Sciatic nerve (tissue), 2 donors: ENCODE measurements at places on chromosomes 7 and 10. TPM values are rescaled to one million over a fixed set of nuclear protein-coding genes. Genes with fewer than 3 reads are reported as not detected.
A peak's percentile ranks its signal among the peaks of the same experiment; 100 is the strongest.

Gene ZWINT
- 1.6 TPM for total RNA-seq

Gene TSPAN33
- total RNA-seq: 11.8 TPM

Gene HOGA1
- total RNA-seq: 4.1 TPM

Gene ELMO1
- 151 TPM for total RNA-seq

Gene PVRIG
- total RNA-seq: 1.2 TPM

Gene TWIST1
- total RNA-seq: 14.7 TPM

GRCh38 chr10:17673471-17674061 lies 29.6 kb downstream of the STAM start:
- DNase-seq: no peak

DNA sequence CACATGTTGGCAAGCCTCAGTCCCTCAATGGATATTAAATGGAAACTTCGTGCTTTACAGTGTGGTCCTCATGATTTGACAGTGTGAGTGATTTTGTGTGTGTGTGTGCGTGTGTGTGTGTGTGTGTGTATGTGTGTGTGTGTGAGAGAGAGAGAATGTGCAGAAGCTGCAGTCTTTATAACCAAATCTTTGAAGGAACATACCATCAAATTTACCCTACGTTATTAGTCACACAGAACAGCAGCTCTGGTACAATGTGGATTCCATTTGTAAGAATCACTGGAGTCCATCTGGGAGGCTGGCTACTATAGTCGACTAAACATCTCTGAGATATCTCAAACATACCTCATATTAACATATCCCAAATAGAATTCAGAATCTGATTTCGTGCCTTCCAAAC lies 928.0 kb upstream of the POT1 start:
- no peak for DNase-seq

DNA sequence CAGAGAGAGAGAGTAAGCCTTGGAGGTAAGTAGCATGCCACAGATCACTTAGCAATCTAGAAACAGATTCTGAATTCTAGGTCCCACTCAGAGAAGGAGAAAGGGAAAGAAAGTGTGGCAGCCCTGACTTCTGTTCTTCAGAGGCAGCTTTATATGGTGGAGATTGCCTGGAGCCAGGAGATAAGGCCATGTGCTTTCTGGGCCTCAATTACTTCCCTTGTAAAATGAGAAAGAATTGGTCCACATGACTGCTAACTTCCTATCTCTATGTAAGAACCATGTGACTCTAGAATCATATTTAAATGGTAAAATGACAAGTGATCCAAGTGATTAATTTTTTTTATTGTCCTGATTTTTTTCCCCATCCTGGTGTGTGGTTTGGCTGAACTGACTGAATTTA lies 64.1 kb downstream of the HHEX start:
- DNase-seq: no peak

DNA sequence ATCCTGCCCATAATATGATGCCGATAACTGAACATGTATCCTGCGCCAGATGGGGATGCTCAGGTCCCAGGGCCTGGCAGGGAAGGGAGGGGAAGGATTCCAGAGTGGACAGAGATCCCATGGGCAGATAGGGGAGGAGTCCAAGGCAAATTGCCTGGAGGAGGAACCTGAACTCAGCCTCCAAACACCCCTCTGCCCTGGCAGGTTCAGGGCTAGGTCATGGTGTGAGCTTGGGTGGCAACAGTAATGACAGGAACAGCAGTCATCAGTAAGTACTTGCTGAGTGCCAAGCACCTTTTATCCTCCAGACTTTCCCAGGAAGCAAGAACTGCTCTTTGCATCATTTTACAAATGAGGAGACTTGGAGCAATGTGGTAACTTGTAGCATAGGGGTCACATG lies 3.8 kb upstream of the PALD1 start:
- no peak for DNase-seq

DNA sequence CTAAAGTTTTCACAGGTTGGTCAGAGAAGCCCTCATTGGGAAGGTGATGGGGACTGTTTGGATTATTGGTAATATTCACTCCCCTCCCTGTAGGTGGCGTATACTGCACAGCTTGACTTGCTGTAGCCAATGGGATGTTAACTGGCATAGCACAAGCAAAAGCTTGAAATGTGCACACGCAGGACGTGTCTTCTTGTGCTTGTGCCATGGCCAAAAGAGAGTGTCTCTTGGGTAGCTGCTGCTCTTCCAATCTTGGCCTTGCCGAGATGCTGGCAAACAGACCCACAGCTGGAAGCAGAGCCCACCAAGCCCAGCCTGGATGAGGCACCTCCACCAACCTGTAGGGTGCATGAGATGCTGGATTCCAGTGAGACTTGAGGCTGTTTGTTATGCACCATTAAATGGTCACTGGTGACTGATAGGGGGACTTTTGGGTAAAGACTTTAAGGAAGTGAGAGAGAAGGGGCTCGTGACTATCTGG lies 266.0 kb downstream of the GRID1 start:
- no peak for DNase-seq

- no peak for DNase-seq
These were observed 151.5 kb downstream of the KIF20B start for GRCh38 chr10:89852872-89853271.

DNA sequence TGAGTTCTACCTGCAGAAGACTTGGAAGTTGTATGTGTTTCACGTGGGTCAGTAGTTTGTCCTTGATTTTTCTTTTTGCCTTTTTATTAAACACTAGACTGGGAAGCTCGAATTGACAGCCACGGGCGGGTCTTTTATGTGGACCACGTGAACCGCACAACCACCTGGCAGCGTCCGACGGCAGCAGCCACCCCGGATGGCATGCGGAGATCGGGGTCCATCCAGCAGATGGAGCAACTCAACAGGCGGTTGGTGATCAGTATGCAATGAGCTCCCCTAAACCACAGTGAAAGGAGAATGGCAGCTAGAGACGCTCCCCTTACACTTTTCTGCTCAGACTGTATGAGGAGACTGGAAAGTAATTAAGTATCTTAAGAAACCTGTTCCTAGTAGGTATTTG lies 126.7 kb upstream of the STK17A start:
- DNase-seq: no peak

DNA sequence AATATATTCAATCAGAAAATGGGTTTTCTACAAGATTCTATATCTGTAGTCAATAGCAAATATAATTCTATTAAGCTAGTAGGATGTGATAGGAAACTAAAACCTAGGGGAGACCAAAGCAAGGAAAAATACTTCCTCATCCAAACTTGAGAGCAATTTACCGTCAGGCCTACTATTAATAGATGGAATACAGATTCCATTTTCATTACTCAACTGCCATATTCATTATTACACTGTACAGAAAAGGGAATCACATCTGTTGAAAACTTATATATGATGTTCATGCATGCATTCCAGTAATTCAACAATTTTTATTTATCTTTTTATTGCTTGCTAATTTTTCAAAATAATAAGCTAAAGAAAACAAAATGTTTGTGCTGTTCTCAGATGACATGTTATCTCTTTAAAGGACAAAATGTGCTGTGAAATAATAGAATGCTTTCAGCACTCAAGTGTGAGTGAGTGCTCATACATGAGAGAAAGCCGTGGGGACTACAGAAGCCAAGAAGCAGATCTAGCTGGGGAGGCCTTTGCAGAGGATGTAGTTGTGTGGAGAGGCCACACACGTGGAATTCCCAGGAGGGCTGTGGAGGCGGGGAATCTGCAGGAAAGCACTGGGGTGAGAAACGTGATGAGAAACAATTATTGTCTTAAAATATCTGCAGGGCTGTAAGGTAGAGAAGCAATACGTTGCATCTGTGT lies 110.0 kb downstream of the EGFR start:
- DNase-seq: peak; percentile 82

- no peak for DNase-seq
These were observed 475.3 kb upstream of the C7orf33 start for GRCh38 chr7:148115308-148115707.

DNA sequence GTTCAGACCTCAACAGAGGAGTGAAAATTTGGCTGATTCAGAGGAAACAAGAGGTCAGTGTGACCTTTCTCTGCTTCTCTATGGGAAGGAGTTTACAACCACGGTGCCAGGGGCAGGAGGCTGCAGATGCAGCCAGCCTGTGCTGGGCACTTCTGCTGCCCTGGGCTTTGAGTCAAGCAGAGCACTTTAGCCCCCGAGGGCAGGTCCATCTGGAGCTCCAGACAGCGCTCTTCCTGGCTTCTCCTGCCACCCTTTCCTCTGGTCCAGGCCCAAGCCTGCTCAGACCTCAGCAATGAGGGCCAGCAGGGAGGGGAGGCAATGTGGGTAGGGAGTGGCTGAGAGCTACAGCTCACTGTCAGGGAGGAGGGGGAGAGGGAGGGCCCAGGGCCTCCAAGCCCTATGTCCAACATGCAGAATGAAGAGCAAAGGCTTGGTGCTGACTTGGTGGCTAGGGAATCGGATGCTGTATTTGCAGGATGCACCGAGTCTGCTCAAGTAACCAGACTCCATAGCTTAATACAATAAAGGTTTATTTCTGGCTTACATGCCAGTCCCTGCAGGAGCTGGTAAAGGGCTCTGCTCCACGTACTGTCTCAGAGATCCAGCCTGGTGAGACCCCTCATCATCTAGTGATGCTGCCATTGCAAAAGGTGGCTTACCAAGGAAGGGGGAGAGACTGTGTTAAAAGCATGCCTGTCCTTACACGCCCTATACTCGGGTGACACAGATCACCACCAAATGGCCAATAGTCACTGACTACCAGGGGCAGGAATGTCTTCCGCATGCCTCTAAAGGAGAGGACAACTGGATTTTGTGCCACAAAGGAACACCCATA lies 481.6 kb downstream of the RPS24 start:
- no peak for DNase-seq

DNA sequence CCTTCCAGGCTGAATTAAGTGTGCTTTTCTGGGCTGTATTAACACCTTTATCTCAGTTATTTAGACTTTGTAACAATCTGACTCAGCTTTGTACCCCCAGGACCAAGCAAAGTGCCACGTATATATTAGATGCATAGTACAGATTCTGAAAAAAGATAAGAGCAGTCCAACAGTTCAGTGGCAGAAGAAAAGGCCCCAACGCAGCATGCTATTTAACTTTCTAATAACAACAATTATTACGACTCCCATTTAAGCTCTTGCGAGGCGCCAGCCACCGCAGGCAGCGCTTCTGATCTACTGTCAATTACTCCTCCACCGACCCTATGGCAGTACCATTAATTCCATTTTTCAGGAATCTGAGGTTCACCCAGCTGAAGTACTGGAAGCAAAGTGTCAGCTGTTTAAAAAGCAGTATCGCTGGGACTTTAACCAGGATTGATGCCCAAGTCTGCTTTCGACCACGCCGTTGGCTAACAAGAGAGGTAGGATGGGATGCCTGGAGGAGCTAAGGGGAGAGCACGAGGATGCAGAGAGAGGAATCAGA lies 638 bp downstream of the LIPA start:
- no peak for DNase-seq

- DNase-seq: no peak
These were observed 109.1 kb upstream of the ZNF438 start for GRCh38 chr10:31140716-31141115.

DNA sequence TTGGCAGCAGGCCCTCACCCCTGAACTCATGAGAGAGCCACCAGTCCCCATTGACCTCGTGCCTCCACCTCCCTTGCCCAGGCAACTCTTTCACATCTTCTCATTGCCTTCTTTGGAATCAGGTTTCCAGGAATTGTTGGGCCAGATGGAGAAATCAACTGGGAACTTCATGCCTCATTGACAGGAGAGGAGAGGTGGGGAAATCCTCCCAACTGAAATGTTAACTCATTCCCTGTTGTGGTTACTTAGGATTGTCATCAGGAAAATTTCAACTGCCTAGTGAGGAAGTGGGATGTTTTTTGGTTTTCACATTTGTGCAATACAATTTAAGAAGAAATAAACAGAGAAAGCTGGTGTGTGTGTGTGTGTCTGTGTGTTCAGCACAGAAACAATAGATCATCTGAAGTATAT lies 106.6 kb upstream of the INHBA start:
- no peak for DNase-seq

GRCh38 chr7:45220846-45221618 lies 63.4 kb downstream of the RAMP3 start:
- no peak for DNase-seq

GRCh38 chr7:150916670-150917069 lies 61.5 kb downstream of the KCNH2 start:
- DNase-seq: no peak

GRCh38 chr10:8282340-8282739 lies 227.9 kb downstream of the GATA3 start:
- DNase-seq: no peak
